ENCODE measurements at places on chromosomes 16 and 17. TPM values are rescaled to one million over a fixed set of nuclear protein-coding genes. Genes with fewer than 3 reads are reported as not detected.

Gene TMIGD1
- not detected for total RNA-seq

Gene SLC16A13
- total RNA-seq: 0.85 TPM

Gene INO80E
- total RNA-seq: 23.6 TPM

Gene TMEM238L
- not detected for total RNA-seq

Gene CSF3
- not detected for total RNA-seq

Gene KRTAP3-2
- not detected for total RNA-seq

Gene MT1E
- total RNA-seq: 86.1 TPM

Gene GNAO1
- total RNA-seq: 0.17 TPM

Gene SYT17
- total RNA-seq: 0.63 TPM

Gene ZNF319
- 7.1 TPM for total RNA-seq

Gene CD7
- not detected for total RNA-seq

Gene MPP2
- total RNA-seq: 5.1 TPM

Gene ABCC3
- total RNA-seq: 29.7 TPM

Gene ASPA
- 0.07 TPM for total RNA-seq

Gene SDR42E1
- under 0.01 TPM for total RNA-seq

Gene C16orf92
- not detected for total RNA-seq

Gene AANAT
- total RNA-seq: not detected

Gene NPIPA3
- 0.69 TPM for total RNA-seq

Gene STRADA
- total RNA-seq: 25.8 TPM

Gene RUNDC3A
- total RNA-seq: 0.20 TPM

Gene KRT27
- not detected for total RNA-seq

Gene RAB34
- 104 TPM for total RNA-seq

Gene HCRT
- total RNA-seq: not detected

Gene EPX
- not detected for total RNA-seq
